Activated naive CD4-positive, alpha-beta T cell treated with anti-CD3 and anti-CD28 coated beads for 36 hours (primary cell): ENCODE measurements at places on chromosomes 2 and 18. TPM values are rescaled to one million over a fixed set of nuclear protein-coding genes. Genes with fewer than 3 reads are reported as not detected.

DNA sequence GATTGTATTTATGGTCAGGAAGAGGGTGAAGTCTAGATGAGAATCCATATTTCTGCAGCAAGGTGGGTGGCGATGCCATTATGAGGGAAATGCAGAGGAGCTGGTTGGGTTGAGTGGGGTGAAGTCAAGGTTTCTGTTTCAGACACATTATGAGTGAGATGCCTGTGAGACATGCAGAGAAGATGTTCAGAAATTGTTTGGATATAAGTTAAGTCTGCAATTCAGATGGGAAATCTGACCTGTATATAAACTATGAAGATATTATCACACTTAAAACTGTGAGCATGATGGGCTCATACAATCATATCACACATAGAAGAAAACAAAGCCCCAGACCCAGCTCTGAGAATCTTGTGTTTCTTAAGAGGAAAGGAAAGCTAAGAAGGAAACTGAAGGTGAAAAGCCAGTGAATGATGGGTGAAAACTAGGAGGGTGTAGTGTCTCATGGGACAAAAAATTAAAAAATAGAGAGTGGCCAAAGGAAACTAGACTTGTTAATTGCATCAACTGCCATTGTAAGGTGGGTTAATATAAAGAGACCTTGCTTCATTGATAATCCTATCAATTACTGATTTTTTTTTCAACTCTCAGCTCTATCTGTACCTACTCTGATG is 14.2 kb downstream of the GALNT5 start:
- no peak for DNase-seq

GRCh38 chr18:6609666-6610264 is 119.8 kb upstream of the ARHGAP28 start:
- no peak for DNase-seq

- DNase-seq, result no peak
These were observed 1.5 kb upstream of the TRABD2A start for GRCh38 chr2:84882414-84882738.

DNA sequence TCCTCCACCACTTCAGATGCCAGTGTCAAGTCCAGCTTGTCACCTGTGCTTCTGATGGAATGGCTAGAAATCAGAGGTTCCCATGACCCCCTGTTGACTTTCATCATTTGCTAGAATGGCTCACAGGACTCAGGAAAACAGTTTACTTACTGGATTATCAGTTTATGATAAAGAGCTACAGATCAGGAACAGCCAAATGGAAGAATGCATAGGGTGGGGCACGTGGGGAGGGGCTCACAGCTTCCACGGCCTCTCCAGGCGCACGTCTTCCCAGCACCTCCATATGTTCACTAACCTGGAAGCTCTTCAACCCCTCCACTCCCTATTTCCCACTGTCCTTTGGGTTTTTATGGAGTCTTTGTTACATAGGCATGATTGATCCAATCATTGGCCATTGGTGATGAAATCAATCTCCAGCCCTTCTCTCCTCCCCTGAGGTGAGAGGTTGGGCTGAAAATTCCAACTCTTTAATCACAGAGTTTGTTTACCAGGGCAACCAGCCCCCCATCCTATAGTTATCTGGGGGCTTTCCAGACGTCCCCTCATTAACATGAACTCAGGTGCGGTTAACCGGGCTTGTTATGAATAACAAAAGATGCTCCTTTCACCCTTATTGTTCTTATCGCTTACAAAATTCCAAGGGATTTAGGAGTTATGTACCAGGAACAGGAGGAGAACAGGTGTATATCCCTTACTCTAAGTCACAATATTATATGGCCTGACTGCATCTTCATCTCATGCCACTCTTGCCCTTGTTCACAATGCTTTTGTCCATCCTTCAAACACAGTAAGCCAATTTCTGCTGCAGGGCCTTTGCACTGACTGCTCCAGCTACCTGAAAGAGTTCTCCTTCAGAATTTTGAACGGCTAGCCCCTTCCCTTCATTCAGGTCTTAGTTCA is 35.2 kb downstream of the ANXA4 start:
- no peak for DNase-seq

- DNase-seq, result no peak
These were observed 320.1 kb downstream of the CDH2 start for GRCh38 chr18:27856820-27857219.

GRCh38 chr2:170204298-170204951 is 26.5 kb downstream of the MYO3B start:
- no peak for DNase-seq

DNA sequence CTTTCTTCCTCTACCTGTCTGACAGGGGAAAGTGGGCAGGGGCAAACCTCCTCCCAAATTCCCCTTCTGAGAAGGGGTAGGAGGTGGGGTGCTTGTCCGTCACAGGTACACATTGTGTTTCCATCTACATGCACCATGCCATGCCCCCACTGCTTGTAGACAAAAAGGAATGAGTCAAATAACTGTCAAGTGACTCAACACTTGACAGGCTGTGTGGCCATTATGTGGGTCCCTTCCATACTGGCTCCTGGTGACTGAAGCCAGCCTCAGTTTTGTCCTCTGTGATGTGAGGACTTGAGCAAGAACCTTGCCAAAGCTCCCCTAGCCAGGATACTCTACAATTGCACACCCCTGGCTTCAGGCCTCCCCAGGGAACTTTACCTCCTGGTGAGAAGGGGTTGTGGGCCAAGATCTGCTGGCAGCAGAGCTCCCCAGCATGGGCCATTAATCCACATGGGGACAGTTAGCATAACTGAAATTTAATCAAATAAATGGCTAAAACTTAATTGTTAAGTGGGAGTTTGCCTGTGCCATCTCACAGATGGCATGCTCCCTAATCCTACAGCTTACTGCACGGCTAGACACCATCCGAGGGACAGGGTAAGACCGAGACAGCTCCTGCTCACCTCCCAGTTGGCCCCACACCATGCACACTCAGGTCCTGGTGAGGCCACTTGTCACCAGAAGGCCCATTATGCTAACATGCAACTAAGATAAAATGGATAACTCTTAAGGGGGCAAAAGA is 140.2 kb downstream of the BCL11A start:
- DNase-seq, result no peak

GRCh38 chr2:50820176-50820575 is 211.8 kb downstream of the NRXN1 start:
- no peak for DNase-seq

- DNase-seq, result peak; percentile 19
These were observed 6.3 kb downstream of the SNORC start for GRCh38 chr2:232876161-232876977.

DNA sequence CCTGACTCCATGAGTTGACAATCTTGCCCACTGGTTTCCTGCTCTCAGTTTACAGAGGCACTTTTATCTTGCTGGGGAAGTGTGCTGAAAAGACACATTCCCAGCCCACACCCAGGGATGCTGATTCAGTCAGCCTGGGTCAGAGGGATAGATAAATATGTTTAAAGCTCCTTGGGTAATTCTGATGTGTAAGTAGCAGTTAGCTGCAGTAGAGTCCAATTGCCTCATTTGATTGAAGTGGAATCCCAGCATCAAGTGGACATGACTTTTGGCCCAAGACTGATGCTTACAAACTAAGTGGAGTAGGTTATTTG is 29.4 kb downstream of the PSD4 start:
- DNase-seq, result no peak

- no peak for DNase-seq
These were observed 196.6 kb upstream of the SALL3 start for GRCh38 chr18:78782951-78783563.

- no peak for DNase-seq
These were observed 1389.8 kb upstream of the TMEFF2 start for GRCh38 chr2:193584522-193584938.

DNA sequence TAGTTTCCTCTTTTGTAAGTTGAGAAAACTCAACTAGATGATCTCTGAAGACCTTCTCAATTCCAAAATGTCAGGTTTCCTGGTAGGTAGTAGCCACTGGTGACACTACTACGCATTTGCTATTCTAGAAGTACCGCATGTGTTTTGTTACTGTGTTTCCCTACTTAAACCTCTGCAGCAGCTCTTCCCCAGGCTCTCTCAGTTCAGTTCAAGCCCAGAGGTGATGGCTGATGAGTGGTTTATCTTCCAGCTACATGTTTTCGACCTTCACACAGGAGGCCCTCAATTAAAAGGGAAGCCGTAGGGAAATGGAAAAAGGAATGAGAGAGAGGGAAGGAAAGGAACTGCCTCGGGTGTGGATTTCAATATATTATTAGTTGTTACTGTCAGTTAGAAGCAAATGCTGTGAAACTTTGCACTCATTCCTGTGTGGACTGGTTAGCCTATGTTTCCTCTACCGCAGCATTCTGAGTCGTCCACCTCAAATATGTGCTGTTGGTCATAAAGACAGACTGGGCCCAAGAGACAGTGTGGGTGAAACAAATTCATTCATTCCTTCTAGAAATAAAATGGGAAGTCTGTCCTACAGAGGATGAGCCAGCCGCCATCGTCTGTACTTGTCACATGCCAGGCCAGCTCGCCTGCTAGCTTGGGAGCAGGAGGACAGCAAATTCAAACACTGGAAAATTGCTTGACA is 455.2 kb upstream of the RAB12 start:
- no peak for DNase-seq

DNA sequence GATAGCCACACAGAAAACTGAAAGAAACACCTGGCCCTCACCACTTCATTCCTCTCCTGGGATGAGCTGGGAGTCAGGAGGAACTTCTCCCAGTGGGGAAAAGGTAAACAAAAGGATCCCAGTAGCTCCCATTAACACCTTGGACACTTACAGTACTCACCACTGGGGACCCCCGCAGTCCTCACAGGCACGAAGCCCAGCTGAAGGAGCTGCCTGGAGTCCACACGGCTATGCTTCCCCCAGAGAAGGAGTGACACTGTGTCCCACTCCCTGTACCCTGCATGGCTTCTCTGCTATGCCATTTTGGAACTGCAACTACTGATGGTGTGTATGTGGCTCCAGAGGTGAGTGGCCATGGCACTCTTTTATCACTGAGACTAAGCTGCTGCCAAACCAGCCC is 1565.1 kb downstream of the LRP1B start:
- DNase-seq, result no peak

DNA sequence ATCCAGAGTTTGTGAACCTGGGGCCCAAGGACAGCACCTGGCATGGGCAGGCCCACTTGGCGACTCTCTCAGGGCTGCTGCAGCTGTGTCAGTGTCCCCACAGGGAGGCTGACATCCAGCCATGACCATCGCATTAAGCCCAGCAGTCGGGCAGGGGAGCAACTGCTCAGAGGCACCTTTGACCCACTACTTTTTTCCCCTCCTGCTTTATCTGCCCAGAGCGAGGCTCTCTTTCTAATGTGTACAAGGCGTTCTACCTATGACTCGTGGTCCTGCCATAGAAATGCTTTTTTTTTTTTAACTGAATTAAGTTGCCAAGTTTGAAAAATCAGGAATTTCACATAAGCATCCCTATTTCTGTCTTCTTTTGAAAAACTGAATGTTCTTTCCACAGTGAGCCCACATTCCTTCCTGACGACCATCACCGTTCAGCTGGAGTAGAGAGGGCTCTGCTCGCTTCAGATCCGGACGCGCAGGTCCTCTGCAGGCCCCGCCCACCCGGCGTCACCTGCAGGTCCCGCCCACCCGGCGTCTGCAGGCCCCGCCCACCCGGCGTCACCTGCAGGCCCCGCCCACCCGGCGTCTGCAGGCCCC is 403 bp upstream of the CLUL1 start:
- no peak for DNase-seq

- no peak for DNase-seq
These were observed 37.9 kb downstream of the LYPD1 start for GRCh38 chr2:132632000-132632649.

DNA sequence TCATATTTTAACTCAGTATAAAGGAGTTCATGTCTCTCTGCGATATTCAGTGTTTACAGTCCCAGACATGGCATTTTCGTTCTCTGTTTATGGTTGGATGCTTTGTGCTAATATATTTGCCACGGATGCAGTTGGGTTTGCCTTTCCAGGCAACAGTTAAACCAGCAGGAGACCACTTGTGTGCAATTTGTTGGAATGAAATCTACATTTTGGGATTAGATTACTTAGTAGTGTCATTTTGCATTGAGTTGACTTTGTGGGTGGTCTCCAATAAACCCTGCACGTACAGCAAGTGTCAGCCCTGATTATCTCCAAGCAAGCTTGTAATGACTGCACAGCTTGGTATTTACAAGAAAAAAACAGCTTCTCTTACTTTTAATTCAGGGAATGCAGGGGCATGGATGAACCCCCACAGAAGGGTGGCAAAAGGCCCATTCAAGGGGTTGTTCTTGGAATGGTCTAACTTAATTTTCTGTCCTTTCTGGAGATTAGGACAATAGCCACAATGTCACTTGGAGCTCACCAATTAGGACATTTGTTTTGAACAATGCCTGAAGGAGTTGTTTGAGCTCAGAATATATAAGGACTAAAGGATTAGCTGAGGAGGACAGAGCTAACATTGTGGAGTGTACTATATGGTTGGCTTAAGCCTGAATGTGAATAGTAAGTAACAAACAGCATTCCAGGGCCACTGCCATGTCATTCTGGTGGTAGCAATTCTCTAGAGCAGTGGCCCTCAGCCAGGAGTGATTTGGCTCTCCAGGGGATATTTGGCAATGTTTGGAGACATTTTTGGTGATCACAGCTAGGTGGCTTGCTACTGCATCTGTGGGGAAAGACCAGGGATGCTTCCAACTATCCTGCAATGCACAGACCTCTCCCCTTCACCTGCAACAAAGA is 121.5 kb downstream of the SLC4A3 start:
- DNase-seq, result no peak

DNA sequence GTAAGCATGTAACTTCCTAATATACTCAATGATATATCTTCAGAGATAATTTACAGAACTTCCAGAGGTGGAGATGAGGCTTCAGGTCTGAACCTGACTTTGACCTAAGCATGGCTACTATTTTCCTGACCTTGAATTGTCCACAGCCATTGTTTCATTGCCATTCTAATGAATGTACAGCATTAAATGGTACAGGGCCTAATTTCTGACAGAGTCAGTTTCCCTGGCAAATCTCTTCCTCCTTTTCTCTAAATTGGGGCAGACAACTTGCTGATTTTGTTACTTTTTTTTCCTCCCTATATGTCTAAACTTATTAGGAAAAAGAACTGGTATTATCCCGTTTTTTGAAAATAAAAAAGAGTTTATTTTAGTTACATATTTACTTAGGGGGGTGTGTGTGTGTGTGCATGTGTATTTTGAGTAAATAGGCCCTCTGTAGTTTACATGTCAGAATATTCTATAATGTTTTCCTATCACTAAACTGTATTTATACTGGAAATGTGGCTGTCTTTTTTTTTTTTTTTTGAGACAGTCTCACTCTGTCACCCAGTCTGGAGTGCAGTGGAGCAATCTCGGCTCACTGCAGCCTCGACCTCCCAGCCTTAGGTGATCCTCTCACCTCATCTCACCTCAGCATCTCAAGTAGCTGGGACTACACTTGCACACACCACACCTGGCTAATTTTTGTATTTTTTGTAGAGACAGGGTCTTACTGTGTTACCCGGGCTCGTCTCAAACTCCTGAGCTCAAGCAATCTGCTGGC is 43.3 kb upstream of the SCN9A start:
- DNase-seq, result no peak

The TUBB8B gene
- total RNA-seq, result not detected

The KIAA2012 gene
- not detected for total RNA-seq

The SCN1A gene
- not detected for total RNA-seq

The CTAGE1 gene
- not detected for total RNA-seq

The CYBRD1 gene
- total RNA-seq, result 0.76 TPM

The PTGR3 gene
- total RNA-seq, result 28.4 TPM

The SCN7A gene
- total RNA-seq, result not detected

The DCDC2C gene
- not detected for total RNA-seq

The PLCL1 gene
- 3.3 TPM for total RNA-seq
